AML-193 (cell line): ENCODE measurements at places on chromosomes 12 and 14.
A peak's percentile ranks its signal among the peaks of the same experiment; 100 is the strongest.

- DNase-seq, result no peak
Measured at GRCh38 chr14:100345711-100346110, 22.6 kb downstream of the SLC25A47 start.

- DNase-seq, result peak; percentile 35
Measured at GRCh38 chr12:51323966-51324895, at the start of gene BIN2. TSS of gene BIN2 (minus strand) at chr12:51324174. CDS start at chr12:51324102, 72 bp downstream.

DNA sequence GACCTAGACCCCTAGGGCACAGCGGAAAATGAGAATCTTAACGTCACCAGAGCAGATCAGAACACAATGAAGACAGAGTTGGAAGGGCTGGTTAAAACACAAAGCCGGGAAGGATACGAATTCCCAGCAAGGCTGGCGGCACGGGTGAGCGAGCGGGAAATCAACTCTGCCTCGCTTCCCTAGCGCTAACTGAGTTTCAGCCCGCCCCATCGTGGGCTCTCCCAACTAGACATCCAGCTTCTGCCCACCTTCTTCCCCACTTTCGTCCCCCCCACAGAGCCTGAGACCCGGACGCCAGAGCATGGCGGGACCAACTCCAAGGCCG, 377 bp downstream of the CCNT1 start:
- no peak for DNase-seq

GRCh38 chr12:89566615-89567014, 40.8 kb upstream of the POC1B start:
- no peak for DNase-seq

GRCh38 chr12:94053676-94054075, 94.7 kb upstream of the PLXNC1 start:
- DNase-seq, result no peak
